ENCODE measurements at places on chromosomes 16 and 17. TPM values are rescaled to one million over a fixed set of nuclear protein-coding genes. Genes with fewer than 3 reads are reported as not detected.

Gene CLEC18C
- total RNA-seq, result 0.79 TPM

Gene P2RX5
- 12.0 TPM for total RNA-seq

Gene LRRC37A
- 2.4 TPM for total RNA-seq

Gene CHST5
- not detected for total RNA-seq

Gene SHISA9
- total RNA-seq, result 0.35 TPM

Gene CA4
- total RNA-seq, result not detected

Gene TEKT5
- total RNA-seq, result not detected

Gene RTN4RL1
- total RNA-seq, result 1.0 TPM

Gene KRTAP4-9
- total RNA-seq, result not detected

Gene GDPD3
- total RNA-seq, result 5.3 TPM

Gene KRT17
- not detected for total RNA-seq

Gene OTOP3
- not detected for total RNA-seq

Gene CD79B
- total RNA-seq, result 22.2 TPM

Gene PPP1R27
- not detected for total RNA-seq

Gene TOM1L1
- 0.33 TPM for total RNA-seq

Gene ZNF646
- total RNA-seq, result 25.9 TPM

Gene FBXW10
- total RNA-seq, result 0.09 TPM

Gene NACA2
- not detected for total RNA-seq

Gene MAF
- 36.7 TPM for total RNA-seq

Gene COG4
- total RNA-seq, result 50.7 TPM

Gene NRN1L
- total RNA-seq, result not detected

Gene ZNF207
- total RNA-seq, result 203 TPM

Gene GPR179
- 0.09 TPM for total RNA-seq

Gene TNFRSF13B
- total RNA-seq, result not detected

Gene PAGR1
- 44.3 TPM for total RNA-seq

Gene CDRT15
- total RNA-seq, result not detected

Gene ACSM2A
- not detected for total RNA-seq

Gene FAM171A2
- total RNA-seq, result 0.35 TPM

Gene FADS6
- not detected for total RNA-seq

Gene HEXIM2
- total RNA-seq, result 7.7 TPM

Gene ACSM5
- not detected for total RNA-seq

Gene MEIOC
- total RNA-seq, result 0.31 TPM

Measured in CD8-positive, alpha-beta memory T cell (primary cell).